ENCODE measurements at places on chromosomes 11 and 22.

GRCh38 chr11:81495699-81496292, 1237.9 kb downstream of the FAM181B start:
- DNase-seq, result no peak

DNA sequence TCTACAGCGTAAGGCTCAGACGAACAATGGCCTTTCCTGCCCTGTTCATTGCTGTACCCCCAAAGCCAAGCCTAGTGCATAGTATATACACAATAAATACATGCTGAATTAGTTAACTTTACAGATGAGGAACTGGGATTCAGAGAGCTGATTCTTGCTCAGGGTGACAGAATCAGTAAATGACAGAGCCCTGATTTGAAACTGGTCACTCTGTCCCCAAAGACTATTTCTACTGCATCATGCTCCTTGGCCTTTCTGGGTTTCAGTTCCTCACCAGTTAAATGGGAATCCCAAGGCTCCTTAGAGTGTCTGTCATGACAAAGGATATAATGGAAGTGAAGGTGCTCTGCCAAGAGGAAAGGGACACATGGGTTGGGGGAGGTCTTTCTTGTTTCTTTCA, 50.5 kb upstream of the TSKU start:
- DNase-seq, result no peak

DNA sequence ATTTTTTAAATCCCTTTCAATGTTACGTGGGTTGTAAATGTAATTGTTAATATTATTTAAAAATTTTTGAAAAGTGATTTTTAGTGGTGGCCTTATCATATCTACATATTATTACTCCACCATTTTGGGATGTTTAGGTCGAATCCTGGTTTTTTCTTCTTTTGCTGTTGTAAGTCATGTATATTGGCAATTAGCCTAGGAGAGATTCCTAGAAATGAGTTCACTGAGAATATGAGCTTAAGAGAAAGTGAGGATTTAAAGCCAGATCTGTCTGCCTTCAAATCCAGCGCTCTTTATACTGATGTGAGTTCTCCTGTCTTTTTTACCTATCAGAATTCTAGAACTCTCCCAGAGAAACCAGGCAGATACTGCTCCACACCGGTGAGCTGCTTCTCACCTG, 56.1 kb downstream of the PTPRJ start:
- no peak for DNase-seq

DNA sequence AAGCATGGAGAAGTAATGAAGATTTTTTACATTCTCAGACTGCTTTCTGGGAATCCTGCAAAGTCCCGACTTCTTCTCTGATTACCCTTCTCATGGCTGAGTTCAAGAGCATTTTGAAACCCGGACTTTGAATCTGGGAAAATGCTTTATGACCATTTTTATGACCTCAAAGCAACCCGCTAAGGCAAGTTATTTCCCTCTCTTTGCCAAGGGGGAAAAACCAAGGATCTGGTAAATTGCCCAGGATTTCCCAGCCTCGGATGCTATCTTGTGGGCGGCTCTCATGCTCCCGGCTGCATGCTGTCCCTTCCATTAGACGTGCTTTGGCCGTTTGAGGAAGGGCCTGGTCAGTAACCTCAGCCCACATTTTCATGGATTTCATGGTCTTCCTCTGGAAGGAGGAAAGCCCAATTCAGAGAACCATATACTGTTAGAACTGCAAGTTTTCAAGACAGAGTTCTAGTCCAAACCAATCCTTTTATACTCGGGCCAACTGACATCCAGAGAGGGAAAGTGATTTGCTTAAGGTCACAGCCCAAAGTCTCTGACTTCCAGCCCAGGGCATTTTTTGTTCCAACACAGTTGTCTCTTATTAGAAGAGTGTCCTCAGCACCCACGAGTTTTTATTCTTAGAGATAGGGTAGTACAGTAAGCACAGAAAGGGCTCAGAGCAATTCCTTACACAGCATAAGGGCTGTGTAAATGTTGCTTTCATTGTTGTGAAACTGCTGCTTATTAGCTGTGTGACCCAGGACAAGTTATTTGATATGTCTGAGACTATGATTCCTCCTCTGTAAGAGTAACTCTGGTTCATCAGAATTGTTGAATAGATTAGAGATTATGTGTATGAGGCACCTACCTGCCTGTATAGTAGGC, 77.4 kb downstream of the NAV2 start:
- no peak for DNase-seq

DNA sequence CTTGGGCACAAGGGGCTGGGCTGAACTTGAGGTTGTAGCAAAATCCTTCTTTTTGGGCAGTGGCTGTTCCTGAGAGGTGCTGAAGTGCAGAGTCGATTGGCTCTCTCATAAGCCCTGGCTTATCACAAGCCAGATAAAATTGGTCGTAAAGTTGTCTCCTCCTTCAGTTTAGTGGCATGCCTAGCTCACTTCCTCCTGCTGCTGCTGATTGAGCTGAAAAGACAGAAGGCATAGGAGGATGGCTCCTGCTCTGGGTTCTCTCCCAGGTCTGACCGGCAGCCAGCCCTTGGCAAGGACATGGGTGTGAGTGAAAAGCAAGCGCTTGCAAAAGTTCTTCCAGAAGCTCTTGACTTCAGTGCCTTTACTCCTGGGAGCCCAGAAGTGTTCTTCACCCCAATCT, 83.9 kb downstream of the LDLRAD3 start:
- no peak for DNase-seq

GRCh38 chr11:64094463-64095260, 58.9 kb downstream of the FLRT1 start:
- no peak for DNase-seq

DNA sequence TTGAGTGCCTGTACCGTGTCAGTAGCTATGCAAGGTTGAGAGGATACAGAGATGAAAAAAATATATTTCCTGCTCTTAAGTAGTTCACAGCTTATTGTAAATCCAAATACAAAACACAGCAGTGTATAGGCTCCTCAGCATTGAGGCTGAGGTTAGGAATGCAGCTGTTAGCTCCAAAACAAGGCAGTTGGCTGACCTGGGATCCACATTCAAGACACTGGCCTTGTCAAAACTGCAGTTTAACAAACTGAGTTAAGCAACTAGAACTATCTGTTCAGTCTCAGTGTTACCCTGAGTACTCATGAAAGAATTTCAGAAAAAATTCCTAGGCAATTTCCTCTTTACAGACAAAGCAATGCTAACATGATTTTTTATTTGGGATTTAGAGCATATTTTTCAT, 42.8 kb downstream of the REXO2 start:
- no peak for DNase-seq

GRCh38 chr11:120256779-120257178, 16.8 kb downstream of the POU2F3 start:
- no peak for DNase-seq

- DNase-seq, result no peak
These were observed 1.7 kb upstream of the OOSP4A start for GRCh38 chr11:59962107-59962482.

- DNase-seq, result no peak
These were observed 5.9 kb downstream of the YWHAH start for GRCh38 chr22:31950226-31950625.

DNA sequence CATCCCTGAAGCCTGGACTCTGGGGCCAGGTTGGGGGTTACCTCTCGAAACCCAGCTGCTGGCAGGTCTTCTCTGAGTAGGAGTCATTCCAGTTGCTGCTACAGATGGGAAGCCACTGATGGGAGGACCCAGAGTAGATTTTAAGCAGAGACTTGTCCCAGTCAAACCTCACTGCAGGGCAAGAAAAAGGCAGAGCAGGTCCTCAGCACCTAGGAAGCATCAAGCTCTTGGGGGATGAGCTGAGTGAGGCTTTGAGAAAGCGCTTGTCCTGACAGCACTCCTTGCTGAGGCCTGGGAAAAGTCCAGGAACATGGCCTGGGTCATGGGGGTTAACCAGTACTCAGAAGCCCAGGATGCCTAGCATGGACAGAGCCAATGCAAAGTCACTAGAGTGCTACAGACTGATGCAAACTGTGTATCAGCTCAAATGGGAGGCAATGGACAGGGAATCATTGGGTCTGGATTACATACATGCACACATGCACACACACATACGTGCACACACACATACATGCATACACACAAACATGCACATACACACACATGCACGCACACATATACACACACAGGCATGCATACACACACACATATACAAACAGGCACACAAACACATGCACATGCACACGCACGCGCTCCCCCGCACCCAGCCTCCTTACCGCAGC, 15.3 kb downstream of the TMPRSS13 start:
- no peak for DNase-seq

GRCh38 chr11:18384157-18384641, 10.2 kb upstream of the LDHA start:
- no peak for DNase-seq

GRCh38 chr11:13924801-13925327, 37.7 kb upstream of the SPON1 start:
- no peak for DNase-seq

DNA sequence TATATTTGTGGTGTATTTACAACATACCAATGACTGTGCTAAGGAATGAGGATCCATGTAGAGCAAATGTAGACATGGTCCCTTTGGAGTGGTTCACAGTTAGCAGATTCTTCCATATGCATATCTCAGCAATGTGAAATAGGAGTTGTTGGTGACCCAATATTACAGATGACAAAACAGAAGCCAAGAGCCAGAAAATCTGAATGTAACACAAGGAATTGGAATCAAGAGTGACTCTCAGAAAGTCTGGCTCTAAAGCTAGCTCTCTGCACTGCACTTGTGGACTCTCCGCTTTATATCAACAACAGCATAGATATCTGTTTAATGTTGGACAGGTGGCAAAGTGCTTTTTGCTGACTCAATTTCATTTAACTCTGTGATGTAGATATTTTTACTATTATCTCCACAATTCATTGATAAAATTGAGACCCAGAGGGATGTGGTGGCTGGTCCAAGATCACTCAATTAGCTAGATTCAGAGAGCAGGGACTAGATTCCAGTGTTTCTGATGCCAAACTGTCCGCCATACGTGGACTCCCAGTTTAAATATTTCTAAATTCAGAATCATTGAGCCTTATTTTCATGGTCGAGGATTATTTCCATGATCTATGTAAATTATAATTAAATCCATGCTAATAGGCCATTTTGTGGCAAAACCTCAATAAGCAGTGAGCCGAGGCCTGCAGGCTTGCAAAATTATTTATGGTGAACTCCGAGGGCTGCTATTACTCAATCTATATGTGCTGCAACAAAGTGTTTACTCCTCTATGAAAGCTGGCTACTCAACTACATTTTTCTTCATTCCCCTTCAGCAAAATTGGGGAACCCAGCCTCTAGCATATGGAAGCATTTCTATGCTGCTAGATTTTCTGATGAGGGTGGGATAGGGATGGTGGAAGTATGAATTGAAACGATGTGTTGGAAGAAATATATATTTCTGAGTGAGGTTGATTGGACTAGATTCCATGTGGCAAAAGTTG, 21.1 kb upstream of the TENM4 start:
- DNase-seq, result no peak

GRCh38 chr22:44601189-44601588, 100.8 kb upstream of the PRR5 start:
- no peak for DNase-seq

- no peak for DNase-seq
These were observed 26.5 kb upstream of the CLMP start for GRCh38 chr11:123221584-123221983.

DNA sequence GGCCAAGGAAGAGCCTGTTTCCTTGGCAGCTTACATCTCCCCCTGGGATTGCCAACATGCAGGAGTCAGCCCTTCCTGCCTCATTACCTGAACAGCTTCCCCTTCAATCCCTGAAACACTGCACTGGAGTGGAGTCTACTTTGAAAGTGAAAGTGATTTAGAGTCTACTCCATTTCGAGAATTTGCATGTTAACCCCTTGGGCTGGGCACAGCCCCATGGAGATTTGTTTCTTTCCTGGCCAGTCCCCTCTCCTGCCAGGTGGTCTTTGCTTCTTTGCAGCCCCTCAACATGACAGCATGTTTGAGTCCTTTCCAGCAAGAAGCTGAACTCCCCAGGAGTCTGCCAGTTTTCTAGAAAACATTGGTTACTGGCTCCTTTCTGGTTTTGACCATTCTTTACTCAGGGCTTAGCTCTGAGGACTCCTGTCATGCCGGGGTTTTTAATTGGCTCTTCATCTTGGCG, 59.9 kb downstream of the TRAF6 start:
- DNase-seq, result no peak

GRCh38 chr11:61826930-61827570, 1.1 kb upstream of the FADS2 start:
- DNase-seq, result no peak

DNA sequence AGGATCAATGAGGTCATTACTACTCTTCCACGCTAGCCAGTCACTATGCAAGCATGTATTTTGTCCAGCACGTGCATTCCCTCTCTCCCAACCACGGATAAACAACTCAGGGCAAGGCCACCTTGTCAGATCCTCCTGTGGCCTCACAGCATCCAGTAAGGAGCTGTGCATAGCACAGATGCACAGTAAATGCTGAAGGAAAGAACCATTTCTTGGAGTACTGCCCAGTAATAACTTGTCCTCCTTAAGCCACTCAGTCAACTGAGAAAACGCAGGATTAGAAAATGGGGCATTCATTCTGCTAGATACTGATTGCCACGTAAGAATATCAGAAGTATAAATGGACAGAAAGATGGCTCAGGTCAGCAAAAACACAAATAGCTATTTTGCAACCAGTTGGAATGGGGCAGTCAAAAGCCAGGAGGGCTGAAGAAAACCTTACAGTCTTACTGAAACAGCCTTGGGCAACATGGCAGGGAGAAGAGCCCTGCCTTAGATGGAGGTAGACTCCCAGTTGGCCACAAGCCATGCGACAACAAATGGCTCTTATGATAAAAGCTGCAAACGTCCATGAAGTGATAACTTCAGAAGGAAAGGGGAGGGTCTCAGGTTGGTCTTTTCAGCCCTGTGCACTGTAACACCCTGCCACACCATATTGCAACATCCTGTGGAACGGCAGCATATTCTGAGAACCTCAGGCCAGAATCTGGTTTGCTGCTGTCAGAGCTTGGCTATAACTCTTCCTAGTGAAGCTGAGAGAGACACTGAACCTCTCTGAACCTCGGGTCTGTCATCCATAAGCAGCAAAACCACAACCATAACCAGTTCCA, 23.0 kb downstream of the PC start:
- DNase-seq, result no peak

GRCh38 chr22:48433647-48434046, 1394.0 kb downstream of the BRD1 start:
- no peak for DNase-seq

- no peak for DNase-seq
These were observed 93.1 kb upstream of the TMEM45B start for GRCh38 chr11:129722529-129722928.

- no peak for DNase-seq
These were observed 84.2 kb upstream of the WNT7B start for GRCh38 chr22:46061124-46061500.

DNA sequence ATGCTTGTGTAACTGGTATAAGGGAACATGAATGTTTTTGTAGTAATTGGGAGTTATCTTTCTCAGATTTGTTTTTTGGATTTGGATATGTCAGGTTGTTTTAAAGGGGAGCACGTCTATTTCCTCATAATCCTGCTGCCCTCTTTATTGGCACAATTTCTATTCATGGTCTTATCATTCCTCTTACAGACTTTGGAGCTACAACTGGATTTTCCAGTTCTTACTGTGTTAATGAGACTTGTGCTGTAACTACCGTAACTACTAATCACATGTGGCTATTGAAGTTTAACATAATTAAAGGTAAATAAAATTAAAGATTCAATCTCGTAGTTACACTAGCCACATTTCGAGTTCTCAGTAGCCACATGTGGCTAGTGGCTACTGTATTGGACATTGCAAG, 1.9 kb downstream of the FDX1 start:
- no peak for DNase-seq

- DNase-seq, result no peak
These were observed 21.3 kb downstream of the GRIK4 start for GRCh38 chr11:120532832-120533196.

- DNase-seq, result no peak
These were observed 7.1 kb downstream of the P2RY2 start for GRCh38 chr11:73225001-73225686.
